Activated CD8-positive, alpha-beta T cell treated with anti-CD3 and anti-CD28 coated beads, Interleukin-2, amount 10 ng/mL, durations not matched to agents 7 days and 5 days (primary cell): ENCODE measurements at places on chromosomes 16 and 17. TPM values are rescaled to one million over a fixed set of nuclear protein-coding genes. Genes with fewer than 3 reads are reported as not detected.

DNA sequence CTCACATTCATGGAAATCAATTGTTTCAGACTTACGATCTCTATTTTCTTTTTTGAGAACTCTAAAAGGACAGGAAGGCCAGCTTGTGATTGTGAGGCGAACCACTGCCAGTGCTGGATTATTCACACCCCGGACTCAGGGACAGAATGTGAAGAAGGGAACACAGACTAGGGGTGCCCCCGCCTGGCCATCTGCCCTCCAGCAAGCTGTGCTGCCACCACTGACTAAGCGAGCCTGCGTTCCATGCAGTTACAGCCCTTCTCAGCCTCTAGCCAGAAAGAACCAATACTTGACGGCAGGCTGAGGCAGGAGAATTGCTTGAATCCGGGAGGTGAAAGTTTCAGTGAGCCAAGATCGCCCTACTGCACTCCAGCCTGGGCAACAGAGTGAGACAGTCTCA lies 2.8 kb downstream of the HAGH start:
- peaks cover 4% of the 10 kb centered on the region for H3K36me3 ChIP-seq
- DNase-seq = peak; percentile 35
- peaks cover 35% of the 10 kb centered on the region for H3K4me1 ChIP-seq
- H3K27ac ChIP-seq = no peak overlapping the region
- no peaks in the 10 kb centered on the region for H3K27me3 ChIP-seq

DNA sequence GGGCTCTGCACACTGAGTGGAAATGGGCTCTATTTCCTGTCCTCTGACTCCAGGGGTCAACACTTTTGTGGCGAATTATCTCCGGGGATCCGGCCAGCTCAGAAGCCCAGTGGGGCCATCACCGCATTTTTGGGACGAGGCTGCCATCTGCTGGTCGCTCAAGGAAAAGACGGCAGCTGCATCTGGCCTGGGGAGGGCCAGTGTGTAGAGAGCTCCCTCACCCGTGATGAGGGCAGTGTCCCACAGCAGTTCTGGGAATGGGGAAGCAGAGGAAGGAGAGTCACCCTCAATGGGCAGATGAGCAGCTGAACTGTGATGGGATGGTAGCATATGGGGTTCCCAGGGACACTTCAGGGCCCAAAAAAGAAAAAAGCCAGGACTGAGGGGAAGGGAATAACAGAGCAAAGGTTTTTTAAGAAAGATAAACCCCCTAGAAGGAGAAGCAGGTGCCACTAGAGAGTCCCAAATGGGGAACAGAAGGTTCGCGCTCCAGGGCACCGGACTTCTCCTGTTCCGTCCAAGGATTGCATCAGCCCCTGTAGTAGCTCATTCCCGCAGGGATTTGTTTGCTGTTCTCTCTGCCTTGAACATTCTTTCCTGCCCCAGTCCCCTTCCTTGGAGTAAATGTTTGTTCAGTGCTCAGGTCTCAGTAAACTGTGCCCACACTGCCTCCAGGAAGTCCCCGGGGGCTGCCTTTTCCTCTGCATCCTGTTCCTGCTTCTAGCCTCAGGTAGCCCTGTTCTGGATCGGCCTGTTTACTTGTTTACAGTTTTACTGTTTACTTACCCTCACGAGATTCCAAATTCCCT lies 9.3 kb upstream of the ABCC12 start:
- H3K27ac ChIP-seq = no peak overlapping the region
- no peak overlapping the region for H3K4me3 ChIP-seq
- peaks cover 11% of the 10 kb centered on the region for H3K4me1 ChIP-seq
- H3K27me3 ChIP-seq = peaks cover 2% of the 10 kb centered on the region

DNA sequence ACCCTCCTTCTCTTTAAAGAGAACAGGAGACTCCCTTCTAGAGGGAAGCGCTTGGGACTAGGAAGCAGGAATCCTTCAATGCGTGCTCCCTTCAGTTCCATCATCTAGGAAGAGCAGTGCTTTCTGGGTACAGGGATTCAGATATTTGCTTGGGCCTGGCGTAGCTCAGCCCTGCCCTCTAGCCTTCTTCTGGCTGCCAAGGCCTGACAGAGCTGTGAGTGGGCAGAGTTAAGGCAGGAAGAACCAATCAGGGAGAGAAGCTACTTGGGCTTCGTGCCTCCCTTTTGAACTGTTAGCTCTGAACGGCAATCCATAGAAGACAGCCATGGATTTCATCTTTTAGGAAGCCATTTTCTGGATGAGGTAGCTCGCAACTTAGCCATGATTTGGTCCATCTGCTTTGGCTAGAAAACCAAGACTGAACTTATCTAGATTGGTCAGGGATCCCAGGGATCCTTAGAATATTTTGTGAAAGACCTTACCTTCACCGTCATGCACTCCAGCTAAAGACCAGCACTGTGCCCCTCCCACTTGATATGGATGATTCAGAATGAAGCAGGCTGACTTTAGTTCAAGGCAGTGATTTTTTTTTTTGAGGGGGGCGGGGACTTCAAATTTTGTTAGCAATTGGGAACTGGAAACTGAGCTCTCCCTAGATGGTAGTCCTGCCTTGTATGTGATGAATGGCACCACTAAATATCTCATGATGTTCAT lies 2.5 kb upstream of the CORO6 start:
- H3K36me3 ChIP-seq = peaks cover 38% of the 10 kb centered on the region
- no peak for DNase-seq
- H3K4me3 ChIP-seq = no peak overlapping the region
- no peak overlapping the region for H3K27ac ChIP-seq
- peaks cover 3% of the 10 kb centered on the region for H3K27me3 ChIP-seq

- no peaks in the 10 kb centered on the region for H3K4me1 ChIP-seq
- H3K27ac ChIP-seq = no peak overlapping the region
- H3K36me3 ChIP-seq = no peaks in the 10 kb centered on the region
- H3K27me3 ChIP-seq = peaks cover 5% of the 10 kb centered on the region
- no peak overlapping the region for H3K4me3 ChIP-seq
These were observed 131.3 kb downstream of the AIPL1 start for GRCh38 chr17:6303664-6304063.

- no peak overlapping the region for H3K27ac ChIP-seq
- peaks cover 33% of the 10 kb centered on the region for H3K27me3 ChIP-seq
- peaks cover 26% of the 10 kb centered on the region for H3K4me1 ChIP-seq
- H3K4me3 ChIP-seq = no peak overlapping the region
These were observed 1.8 kb upstream of the RHBDF1 start for GRCh38 chr16:74051-74746.

DNA sequence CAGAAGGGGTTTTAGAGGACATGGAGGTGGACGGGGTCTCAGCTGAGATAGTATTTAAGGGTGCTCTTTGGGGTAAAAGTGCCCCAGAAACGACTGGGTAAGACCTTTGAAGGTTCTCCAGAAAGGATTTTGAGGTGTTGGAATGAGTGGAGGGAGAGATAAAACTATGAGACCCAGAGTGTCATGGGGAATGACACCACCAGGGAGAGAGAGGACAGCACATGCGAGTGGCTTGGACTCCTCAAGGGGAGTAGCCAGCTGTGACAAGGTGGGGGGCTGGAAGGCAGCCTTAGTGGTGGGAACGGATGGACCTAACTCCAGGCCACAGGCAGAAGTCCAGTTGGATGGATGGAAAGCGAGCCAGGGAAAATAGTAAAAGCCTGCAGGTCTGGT lies 19.2 kb upstream of the PITPNM3 start:
- peaks cover 7% of the 10 kb centered on the region for H3K36me3 ChIP-seq
- H3K4me1 ChIP-seq = peaks cover 18% of the 10 kb centered on the region
- DNase-seq = no peak

DNA sequence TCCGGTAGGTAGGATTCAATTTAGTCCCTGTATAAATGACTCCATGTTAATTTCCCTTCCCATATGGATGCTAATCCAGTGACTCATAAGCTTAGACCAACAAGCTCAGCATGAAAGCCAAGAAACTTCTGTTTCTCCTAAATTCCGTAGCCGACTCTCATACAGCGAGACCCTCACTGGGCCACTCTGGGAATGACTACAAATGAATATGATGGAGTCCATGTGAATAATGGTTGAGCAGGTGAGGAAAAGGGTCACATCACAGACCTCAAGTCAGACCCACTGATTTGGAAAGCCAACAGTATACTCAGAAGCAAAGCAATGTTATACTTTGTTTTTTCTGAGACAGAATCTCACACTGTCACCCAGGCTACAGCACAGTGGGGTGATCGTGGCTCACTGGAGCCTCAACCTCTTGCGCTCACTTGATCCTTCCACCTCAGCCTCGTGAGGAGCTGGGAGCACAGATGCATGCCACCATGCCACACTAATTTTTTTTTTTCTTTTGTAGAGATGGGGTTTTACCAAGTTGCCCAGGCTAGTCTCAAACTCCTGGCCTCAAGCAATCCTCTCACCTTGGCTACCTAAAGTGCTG lies 14.6 kb downstream of the RSL1D1 start:
- H3K4me3 ChIP-seq = no peak overlapping the region
- peaks cover 42% of the 10 kb centered on the region for H3K36me3 ChIP-seq
- DNase-seq = no peak
- H3K4me1 ChIP-seq = no peaks in the 10 kb centered on the region
- no peak overlapping the region for H3K27ac ChIP-seq
- no peaks in the 10 kb centered on the region for H3K27me3 ChIP-seq

- peaks cover 11% of the 10 kb centered on the region for H3K4me1 ChIP-seq
- no peaks in the 10 kb centered on the region for H3K36me3 ChIP-seq
- H3K27me3 ChIP-seq = peaks cover 4% of the 10 kb centered on the region
- DNase-seq = no peak
These were observed 6.9 kb downstream of the ZNF205 start for GRCh38 chr16:3119286-3119685.

GRCh38 chr16:11049396-11050059 lies 105.2 kb downstream of the CLEC16A start:
- no peak overlapping the region for H3K4me3 ChIP-seq
- H3K27ac ChIP-seq = no peak overlapping the region
- no peaks in the 10 kb centered on the region for H3K27me3 ChIP-seq
- H3K36me3 ChIP-seq = peaks cover 79% of the 10 kb centered on the region
- H3K4me1 ChIP-seq = peaks cover 95% of the 10 kb centered on the region

Gene PGS1
- total RNA-seq = 51.0 TPM

Gene SECTM1
- total RNA-seq = 0.92 TPM
